Suppressor macrophage treated with lipopolysaccharide for 1 hour (primary cell): ENCODE measurements at places on chromosomes 16 and 17.

GRCh38 chr17:77317091-77317750 is 176.5 kb downstream of the SEC14L1 start:
- no peak for DNase-seq

GRCh38 chr16:55982597-55982996 is 107.4 kb upstream of the CES5A start:
- DNase-seq = no peak

DNA sequence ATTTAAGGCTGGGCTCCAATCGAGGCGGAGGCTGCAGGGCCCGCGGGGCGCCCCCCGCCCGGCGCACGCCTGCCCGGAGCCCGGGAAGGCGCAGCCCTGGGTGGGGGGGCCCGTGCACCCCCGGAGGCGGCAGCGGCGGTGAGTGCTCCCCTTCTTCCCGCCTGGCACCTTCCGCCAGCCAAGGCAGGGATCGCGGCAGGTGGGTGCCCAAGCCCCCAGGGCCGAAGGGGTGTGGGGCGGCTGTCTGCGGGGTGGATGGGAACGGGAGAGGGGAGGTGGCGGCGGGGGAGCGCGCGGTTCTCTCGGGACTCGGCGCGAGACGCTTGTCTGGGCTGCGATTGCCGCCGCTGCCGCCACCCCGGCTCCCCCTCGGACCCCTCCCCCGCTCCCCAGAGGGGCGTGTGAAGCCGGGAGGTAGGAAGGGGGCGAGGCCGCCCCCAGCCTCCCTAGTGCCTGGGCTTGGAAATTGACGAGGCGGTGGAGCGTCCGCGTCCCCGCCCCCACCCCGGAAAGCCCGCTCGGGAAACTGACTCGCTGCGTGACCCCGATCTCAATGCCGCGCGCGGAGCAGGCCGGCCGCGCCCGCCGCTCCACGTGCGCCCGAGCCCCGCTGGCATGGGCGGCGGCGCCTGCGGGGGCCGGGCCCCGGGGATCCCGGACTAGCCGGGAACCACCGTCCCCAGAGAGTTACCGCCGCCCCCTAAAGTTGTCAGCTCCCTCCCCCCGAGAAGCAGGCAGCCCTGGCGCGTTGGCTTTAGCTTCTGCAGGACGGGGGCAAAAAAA is 231.5 kb downstream of the MRTFB start:
- DNase-seq = peak; percentile 67

DNA sequence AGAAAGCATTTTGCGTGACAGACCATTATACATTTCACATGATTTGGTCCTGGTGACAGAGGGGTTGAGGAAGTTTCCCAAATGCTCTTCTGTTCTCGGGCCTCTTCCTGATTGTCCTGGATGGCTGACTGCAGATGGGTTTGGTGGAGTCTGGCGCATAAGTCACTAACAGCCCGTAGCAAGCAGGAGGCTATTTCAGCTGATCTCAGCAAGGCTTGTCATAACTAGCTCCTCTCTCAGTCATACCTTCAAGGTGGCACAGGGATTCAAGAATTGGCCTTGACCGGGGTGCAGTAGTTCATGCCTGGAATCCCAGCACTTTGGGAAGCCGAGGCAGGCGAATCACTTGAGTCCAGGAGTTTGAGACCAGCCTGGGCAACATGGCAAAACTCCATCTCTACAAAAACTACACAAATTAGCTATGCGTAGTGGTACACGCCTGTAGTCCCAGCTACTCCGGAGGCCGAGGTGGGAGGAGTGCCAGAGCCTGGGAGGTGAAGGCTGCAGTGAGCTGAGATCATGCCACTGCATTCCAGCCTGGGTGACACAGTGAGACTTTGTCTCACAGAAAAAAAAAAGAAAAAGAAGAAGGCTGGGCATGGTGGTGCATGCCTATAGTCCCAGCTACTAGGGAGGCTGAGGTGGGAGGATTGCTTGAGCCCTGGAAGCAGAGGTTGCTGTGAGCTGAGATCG is 68.9 kb upstream of the HAS3 start:
- no peak for DNase-seq

- no peak for DNase-seq
These were observed 18.1 kb downstream of the NKD1 start for GRCh38 chr16:50566014-50566962.

DNA sequence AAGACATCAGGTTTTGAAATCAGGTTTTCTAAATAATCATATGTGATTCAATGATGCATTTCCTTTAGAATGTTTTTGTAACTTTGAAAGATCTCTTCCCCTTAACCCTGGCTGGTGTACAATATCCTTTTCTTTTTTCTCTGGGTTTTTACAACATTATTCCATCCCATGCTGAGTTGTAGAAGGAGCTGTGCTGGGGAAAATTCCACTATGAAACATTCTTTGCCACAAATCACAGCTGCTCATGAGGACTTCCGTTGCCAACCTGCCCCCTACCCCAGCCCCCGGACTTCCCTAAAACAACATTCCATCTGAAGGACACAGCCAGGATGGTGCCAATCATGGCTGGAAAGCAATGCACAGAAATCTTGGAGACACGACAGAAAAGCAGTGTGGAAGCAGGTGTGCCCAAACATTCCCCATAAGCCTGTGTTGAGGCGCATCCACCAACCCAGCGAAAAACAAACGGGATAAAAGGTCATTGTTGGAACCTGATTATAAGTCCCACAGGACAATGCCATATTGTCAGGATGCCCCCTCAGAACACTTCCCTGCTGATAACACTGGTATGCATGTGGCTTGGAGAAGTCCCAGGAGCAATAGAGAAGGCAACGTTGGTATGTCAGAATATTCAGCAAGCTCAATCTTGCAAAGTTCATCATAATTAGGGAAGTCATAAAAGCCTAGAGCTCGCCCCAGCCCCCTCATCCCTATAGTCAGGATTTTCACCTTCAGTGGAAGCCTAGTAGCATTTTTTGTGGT is 475.0 kb downstream of the HS3ST3B1 start:
- peak; percentile 53 for DNase-seq

GRCh38 chr16:89378947-89379771 is 111.2 kb downstream of the ANKRD11 start:
- no peak for DNase-seq

GRCh38 chr17:18008496-18009268 is 30.3 kb downstream of the ATPAF2 start:
- DNase-seq = no peak

DNA sequence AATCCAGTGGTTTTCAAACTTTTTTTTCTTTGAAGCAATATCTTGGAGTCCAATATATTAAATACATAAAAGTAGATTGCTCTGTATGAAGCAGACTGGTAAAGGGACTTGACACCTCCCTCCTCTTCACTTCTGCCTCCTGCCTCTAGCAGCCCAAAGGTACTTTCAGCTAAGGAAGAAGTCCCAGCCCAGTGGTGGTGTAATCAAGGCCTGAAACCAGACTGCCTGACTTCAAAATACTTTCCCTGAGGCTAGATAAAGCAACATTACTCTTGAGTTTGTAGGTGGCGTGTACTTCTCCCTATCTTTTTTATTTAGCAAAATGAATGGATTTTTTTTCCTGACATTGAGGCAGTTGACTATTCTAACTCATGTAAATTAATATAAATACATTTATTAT is 122.4 kb upstream of the TMEM97 start:
- DNase-seq = peak; percentile 48

GRCh38 chr16:72974142-72974769 is 73.7 kb downstream of the ZFHX3 start:
- no peak for DNase-seq

GRCh38 chr17:31050948-31051347 is 43.8 kb upstream of the NF1 start:
- DNase-seq = no peak
